ENCODE measurements at places on chromosomes 6 and 20. TPM values are rescaled to one million over a fixed set of nuclear protein-coding genes. Genes with fewer than 3 reads are reported as not detected.

DNA sequence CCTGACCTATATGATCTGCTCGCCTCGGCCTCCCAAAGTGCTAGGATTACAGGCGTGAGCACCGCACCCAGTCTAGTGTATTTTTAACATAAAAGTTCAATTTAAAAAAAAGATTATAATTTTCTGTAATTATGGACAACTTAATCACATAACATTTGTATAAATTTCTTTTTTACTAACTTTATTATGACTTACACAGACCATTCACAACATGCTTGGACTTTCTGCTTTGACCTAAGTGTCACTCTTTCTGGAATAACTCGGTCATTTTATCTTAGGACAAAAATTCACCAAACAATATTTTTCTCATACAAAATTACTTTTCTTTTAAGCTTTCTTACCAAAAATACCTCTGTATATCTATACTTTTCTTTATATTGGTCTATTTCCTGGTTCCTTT lies 15.4 kb upstream of the IL22RA2 start:
- no peaks in the 10 kb centered on the region for H3K27me3 ChIP-seq
- H3K36me3 ChIP-seq = no peaks in the 10 kb centered on the region
- H3K4me1 ChIP-seq = peaks cover 5% of the 10 kb centered on the region
- no peak for DNase-seq

DNA sequence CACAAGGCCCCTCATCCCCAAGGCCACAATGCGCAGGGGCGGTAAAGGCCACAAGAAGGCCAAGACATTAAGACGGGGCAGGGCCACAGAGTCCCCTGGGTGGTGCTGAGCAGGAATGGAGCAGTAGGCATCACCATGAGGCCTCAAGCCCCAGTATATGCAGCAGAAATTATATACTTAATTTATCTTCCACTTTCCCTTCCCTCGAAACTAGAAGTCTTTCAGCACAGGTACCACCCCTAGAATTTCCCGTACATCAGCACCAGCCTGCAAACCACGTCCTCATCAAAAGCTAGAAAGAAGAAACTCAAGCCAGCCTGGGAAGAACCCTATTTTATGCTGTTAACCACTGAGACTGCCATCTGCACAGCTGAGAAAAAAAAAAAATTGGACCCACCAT lies 89.4 kb downstream of the PLG start:
- H3K36me3 ChIP-seq = no peaks in the 10 kb centered on the region
- H3K4me3 ChIP-seq = no peak overlapping the region
- no peaks in the 10 kb centered on the region for H3K27me3 ChIP-seq
- H3K27ac ChIP-seq = no peak overlapping the region
- no peak for DNase-seq
- H3K4me1 ChIP-seq = no peaks in the 10 kb centered on the region

DNA sequence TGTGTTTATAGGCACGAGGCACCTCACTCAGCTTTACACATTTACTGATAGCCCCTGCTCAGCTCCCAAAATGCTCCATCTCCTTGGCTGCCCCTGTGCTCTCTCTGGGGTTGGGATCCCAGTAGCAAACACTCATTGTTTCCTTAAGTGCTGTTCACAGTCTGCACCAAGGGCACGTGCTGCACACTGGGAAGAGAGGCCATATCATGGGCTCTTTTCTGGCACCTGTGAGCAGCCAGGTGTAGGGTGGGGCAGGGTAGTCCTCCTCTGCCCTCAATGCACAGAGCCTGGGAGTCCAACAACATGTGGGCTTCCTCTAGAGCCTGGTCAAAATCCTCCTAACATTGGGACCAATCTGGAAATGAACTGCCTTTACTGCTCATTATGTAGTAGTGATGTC lies 67.9 kb downstream of the BANF2 start:
- no peaks in the 10 kb centered on the region for H3K4me1 ChIP-seq
- H3K36me3 ChIP-seq = no peaks in the 10 kb centered on the region
- H3K27ac ChIP-seq = no peak overlapping the region
- H3K27me3 ChIP-seq = no peaks in the 10 kb centered on the region
- DNase-seq = no peak
- H3K4me3 ChIP-seq = no peak overlapping the region

DNA sequence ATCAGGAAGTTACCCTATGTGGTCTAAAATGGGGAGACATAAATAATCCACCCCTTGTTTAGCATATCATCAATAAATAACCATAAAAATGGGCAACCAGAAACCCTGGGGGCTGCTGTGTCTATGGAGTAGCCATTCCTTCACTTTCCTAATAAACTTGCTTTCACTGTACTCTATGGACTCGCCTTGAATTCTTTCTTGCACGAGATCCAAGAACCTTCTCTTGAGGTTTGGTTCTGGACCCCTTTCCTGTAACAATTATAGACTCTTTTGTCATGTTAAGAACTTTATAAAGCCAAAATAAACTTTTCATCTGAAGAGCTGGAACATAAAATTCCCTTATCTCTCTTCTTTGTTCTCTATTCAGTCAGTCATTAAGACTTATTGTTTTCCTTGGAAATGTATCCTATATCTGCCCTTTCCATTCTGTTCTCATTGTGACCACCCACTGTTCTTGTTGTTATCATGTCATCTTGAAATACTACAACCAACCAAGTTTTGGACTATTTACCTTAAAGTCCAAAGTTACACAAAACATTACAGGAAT lies 29.3 kb upstream of the ZBTB24 start:
- no peaks in the 10 kb centered on the region for H3K36me3 ChIP-seq
- no peak for DNase-seq
- no peak overlapping the region for H3K4me3 ChIP-seq
- no peaks in the 10 kb centered on the region for H3K4me1 ChIP-seq

DNA sequence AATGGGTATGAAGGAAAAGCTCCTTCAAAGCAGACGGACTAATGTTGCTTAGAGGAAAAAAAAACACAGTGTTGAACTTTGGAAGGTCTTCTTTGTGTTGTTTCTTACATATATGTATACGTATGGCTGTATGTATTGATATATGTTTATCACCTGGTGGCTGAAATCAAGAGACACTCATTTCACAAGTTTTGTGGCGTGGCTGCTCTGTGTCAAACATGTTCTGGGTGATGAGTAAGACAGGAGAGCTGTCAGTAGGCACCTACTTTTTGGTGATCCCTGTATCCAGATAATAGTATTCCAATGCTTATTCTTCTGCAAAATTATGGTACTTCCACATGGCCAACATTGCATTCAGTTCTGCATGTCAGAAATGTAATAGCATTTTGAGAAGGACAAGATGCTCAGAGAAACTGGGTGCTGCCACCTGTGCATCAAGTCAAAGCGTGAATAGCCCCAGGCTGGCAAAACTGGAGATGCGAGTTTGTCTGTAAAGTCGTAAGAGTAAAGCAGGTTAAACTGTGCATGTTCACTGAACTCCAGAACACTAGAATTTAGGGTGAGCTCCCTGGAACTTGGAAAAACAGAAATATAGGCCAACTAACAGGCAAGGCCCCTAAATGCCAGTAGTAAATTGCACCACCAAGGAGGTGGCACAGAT lies 67.9 kb downstream of the ARMC2 start:
- peaks cover 2% of the 10 kb centered on the region for H3K4me1 ChIP-seq
- no peaks in the 10 kb centered on the region for H3K27me3 ChIP-seq
- H3K36me3 ChIP-seq = no peaks in the 10 kb centered on the region
- H3K4me3 ChIP-seq = no peak overlapping the region

DNA sequence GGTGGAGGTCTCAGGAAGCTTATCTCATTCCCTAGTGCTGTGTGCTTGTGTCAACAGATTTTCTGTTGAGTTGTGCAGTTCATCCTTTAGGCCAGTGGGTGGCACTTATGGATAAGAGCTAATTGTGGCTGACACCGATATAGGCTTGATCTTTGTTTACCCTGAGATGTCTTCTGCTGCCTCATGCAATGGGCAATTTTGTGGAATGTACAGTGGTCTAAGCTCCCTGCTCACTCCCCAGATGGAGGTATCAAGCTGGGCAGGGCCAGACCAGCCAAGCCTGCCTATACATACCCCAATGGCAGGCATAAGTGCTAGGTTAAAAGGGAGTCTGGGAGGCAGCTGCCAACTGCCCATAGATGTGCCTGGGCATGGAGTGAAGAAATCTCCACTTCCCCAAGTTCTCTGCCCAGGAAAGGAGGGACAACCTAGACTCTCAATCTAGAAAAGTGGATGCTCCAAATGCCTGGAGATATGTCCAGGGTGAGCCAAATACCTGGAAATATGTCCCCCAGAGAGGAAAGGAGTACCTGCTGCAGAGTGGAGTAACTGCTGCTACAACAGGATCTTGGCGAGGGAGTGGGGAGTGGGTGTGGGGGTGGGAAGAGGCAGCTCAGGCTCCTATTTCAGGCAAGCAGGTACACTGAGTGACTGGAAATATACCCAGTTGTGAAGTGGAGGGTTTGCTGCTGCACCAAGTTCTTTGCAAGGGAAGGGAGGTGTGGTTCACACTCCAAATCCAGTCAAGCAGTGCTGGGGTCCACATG lies 53.2 kb upstream of the ARG1 start:
- H3K4me1 ChIP-seq = no peaks in the 10 kb centered on the region
- no peaks in the 10 kb centered on the region for H3K27me3 ChIP-seq
- no peak for DNase-seq

- H3K4me3 ChIP-seq = no peak overlapping the region
- H3K36me3 ChIP-seq = no peaks in the 10 kb centered on the region
- H3K27ac ChIP-seq = no peak overlapping the region
- H3K27me3 ChIP-seq = no peaks in the 10 kb centered on the region
- no peak for DNase-seq
These were observed 48.7 kb upstream of the TAB2 start for GRCh38 chr6:149268768-149269167.

DNA sequence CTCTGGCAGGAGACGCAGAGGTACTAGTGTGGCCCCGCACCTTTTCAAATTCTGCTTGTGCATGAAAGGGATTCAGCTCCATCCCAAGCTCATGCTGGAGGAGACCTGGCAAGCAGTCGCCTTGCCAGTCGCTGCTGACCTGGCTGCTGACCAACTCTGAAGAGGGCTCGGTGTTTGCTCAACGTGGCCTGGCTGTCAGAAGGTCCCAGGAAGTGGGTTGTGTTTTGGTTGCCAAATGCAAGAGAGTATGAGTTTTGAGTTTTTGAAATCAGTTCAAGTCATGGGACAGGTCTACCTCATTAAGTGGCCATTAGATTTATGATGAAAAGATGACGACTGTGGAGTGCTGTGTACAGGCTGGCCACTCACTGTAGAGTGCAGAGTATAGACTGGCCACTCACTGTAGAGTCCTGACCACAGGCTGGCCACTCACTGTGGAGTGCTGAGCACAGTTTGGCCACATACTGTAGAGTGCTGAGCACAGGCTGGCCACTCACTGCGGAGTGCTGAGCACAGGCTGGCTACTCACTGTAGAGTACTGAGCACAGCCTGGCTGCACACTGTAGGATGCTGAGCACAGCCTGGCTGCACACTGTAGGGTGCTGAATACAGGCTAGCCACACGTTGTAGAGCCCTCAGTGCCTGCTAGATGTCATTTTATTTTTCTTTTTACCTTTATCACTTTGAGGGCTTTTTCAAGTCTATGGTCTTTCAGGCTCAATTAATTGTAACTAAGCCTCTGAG lies 193.9 kb downstream of the ZNF217 start:
- H3K27ac ChIP-seq = no peak overlapping the region
- H3K4me3 ChIP-seq = no peak overlapping the region
- H3K27me3 ChIP-seq = no peaks in the 10 kb centered on the region
- H3K36me3 ChIP-seq = no peaks in the 10 kb centered on the region
- no peak for DNase-seq
- no peaks in the 10 kb centered on the region for H3K4me1 ChIP-seq

DNA sequence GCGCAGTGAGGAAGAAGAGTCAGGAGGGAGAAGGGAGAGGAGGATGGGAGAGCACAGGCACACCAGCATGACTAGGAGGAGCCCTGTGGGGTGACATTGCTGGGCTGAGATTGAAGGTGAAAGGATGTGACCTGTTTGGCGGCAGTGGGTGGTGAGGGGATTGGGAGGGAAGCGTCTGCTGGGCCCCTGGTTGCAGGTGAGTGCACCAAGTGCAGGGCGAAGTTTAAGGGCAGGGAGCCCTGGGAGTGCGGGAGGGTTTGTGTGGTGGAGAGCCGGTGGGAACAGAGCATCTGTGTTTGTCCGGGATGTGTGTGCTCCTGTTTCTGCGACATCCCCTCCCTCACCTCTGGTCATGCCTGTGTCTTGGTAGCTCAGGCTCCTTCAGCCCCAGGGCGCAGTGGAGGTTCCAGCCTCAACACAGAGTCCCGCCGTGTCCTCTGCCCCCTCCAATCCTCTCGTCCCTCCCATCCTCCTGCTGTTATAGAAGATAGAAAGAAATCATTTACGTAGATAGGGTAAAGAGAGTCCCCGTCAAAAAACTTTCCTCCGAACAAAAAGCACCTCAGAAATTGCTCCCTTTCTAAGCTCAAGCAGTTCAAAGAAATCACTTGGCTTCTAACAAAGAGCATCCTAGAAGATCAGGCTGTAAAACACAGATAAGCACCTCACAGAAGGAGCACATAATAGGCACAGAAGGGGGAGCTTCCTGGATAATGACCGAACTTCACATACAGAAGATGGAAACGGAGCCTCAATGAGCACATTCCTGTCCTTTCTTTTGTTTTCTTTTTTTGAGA lies 25.0 kb downstream of the ULBP1 start:
- H3K4me3 ChIP-seq = no peak overlapping the region
- H3K36me3 ChIP-seq = no peaks in the 10 kb centered on the region
- no peak for DNase-seq
- peaks cover 2% of the 10 kb centered on the region for H3K27me3 ChIP-seq
- peaks cover 4% of the 10 kb centered on the region for H3K4me1 ChIP-seq
- no peak overlapping the region for H3K27ac ChIP-seq

DNA sequence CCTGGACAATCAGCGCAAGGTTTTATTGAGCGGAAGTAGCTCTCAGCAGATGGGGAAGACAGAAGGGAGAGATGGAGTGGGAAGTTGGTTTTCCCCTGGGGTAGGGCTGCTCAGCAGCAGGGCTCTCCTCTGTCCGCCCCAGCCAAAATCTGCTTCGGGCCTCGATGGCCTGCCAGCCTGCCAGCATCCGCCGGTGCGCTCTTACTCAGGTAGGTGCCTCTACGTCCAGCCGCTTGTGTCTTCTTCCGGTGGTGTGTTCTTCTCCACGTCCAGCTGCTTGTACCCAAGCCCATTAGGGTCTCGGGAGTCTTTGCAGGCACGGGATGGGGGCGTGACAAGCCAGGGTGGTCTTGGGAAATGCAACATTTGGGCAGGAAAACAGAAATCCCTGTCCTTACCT lies 1340.0 kb upstream of the MAP3K7 start:
- no peak for DNase-seq
- H3K36me3 ChIP-seq = no peaks in the 10 kb centered on the region
- no peak overlapping the region for H3K4me3 ChIP-seq
- no peaks in the 10 kb centered on the region for H3K27me3 ChIP-seq

- DNase-seq = no peak
- H3K27ac ChIP-seq = peak overlapping the region; percentile 80
- H3K4me3 ChIP-seq = peak overlapping the region; percentile 29
- H3K4me1 ChIP-seq = peaks cover 6% of the 10 kb centered on the region
These were observed 8.2 kb upstream of the QKI start for GRCh38 chr6:163406366-163406765.

GRCh38 chr6:46486181-46486580 lies 5.1 kb downstream of the RCAN2 start:
- no peak overlapping the region for H3K27ac ChIP-seq
- no peaks in the 10 kb centered on the region for H3K36me3 ChIP-seq
- no peaks in the 10 kb centered on the region for H3K27me3 ChIP-seq
- H3K4me1 ChIP-seq = no peaks in the 10 kb centered on the region
- DNase-seq = no peak
- H3K4me3 ChIP-seq = no peak overlapping the region

GRCh38 chr6:39407446-39407993 lies 85.0 kb upstream of the KCNK16 start:
- H3K27me3 ChIP-seq = no peaks in the 10 kb centered on the region
- no peaks in the 10 kb centered on the region for H3K36me3 ChIP-seq
- DNase-seq = no peak
- H3K4me3 ChIP-seq = no peak overlapping the region
- H3K27ac ChIP-seq = no peak overlapping the region

Gene ADGB
- polyA plus RNA-seq = not detected

Gene TBXT
- polyA plus RNA-seq = not detected

Gene CMTR1
- 42.0 TPM for polyA plus RNA-seq

Gene REM1
- polyA plus RNA-seq = 2.9 TPM

Gene PBOV1
- polyA plus RNA-seq = not detected

All from ovary (tissue), 10 donors.